Left lobe of liver (tissue), 2 donors: ENCODE measurements at places on chromosomes 7 and 10. TPM values are rescaled to one million over a fixed set of nuclear protein-coding genes. Genes with fewer than 3 reads are reported as not detected.

- DNase-seq: peak; percentile 63
Observed at GRCh38 chr10:124092860-124093773, at the start of gene CHST15. Gene CHST15 (minus strand): TSS chr10:124093598. CDS start chr10:124046212, 47,386 bp downstream.

DNA sequence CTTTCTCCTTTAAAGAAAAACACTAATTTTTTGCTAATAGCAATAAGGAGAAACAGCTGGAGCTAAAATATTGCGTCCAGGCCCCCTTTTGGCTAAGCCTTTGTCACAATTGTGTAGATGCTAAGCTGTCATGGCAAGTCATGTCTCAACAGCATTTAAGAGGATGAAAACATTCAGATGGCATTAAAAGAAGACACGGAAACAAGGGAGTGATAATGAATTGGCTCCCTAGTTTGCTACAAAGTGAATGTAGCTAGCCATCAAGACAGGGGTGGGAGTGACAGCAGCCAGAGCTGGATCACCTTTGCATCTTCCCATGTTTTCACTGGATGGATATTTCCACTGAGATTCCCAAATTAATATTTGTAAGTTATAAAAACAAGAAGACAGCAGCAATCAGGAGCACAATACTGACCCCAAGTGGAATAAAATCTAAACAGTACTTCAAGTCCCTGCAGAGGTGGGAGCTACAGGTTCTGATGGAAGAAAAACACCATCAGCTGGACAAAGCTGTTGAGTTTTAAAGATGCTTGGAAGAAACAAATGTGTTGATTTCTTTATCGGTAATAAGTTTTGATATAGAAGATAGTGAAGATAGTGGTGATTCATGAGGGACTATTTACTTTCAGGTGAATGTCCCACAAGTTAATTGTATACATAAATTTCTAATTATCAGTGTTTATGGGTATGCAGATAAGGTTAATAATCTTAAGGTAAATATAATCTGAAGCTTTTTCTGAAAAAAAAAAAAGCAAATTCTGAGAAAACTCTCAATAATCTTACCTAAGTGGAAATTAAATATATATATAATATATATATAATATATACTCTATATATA lies 129.4 kb downstream of the SLC16A9 start:
- no peak for DNase-seq

The PDE6C gene
- total RNA-seq: not detected

The PLEKHS1 gene
- not detected for total RNA-seq

The FAM241B gene
- total RNA-seq: 1.2 TPM

DNA sequence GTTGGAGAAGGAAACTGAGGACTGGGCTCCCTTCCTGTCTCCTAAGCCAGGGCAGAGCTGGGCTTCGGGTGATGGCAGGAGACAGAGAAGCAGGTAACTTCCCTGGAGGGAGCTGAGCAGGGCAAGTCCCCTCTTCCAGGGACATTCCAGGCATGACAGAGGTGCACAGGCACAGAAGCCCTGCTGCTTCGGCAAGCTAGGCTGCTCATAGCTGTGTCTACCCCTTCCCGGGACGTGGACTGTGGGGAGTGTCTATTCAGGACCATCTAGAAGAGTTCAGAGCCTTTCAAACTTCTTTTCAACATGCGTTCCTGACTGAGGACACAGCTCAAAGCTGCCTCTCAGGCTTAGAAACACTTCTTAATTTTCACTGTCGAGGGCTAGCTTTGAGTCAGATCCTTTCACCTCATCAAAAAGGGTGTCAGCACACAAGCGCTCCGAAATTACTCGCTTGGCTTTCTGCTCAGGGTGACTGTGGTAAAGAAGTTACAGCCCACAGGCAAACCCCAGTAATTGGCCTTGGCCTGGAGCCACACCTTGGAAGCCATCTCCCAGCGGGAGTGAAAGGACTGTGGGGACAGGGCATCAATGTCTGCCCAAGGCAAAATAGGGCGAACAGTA lies 63.7 kb upstream of the STEAP1B start:
- no peak for DNase-seq

DNA sequence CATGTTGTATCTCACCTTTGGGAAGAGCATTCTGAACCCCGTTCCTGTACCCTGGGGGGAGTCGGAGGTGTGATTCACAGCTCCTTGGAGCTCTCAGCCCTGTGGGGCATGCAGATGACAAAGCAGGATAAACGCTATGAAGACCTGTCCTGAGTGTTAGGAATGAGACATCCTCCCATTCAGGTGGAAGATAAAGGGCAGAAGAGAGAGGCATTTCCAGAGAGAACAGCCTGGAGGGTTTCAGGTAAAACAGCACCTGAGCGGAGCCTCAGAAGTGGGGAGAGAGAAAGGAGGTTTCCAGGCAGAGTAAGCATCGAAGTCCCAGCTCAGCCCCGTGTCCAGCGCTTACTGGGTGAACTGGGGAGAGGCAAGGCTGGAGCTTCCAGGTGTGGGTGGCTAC lies 288.9 kb downstream of the KLF6 start:
- no peak for DNase-seq

DNA sequence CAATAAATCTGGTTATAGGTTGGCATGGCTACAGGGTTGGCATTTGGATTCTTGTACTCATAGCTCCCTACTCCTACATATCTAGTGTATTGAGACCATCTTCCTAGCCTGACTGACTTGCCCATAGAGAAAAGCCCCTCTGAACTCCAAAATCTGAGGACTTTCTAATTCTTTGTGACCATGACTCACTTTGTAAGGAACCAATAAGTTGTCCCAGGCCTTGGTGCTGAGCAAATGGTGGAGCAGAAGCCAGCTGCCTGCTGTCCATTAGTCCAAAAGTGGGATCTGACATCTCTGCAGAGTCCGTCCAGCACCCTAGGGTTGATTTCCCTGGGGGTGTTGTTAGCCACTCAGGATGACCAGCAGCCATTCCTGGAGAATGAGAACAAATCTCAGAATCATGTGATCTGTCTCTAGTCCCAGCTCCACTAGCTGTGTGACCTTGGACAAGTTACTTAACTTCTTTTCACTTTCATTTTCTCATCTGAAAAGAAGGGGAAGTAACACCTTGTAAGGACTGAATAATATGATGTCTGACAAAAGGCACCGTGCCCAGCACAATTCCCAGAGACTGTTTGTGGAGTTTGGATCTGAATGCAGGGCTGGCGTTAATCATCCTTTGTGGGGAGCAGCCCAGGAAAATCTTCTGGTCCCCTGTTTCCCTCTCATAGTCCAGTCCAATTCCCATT lies 44.1 kb downstream of the MTURN start:
- no peak for DNase-seq

- no peak for DNase-seq
Observed at GRCh38 chr7:70455925-70456324, 676.0 kb upstream of the GALNT17 start.

GRCh38 chr7:80070391-80070790 lies 64.2 kb upstream of the GNAI1 start:
- no peak for DNase-seq
